ENCODE measurements at places on chromosomes 5 and 9. TPM values are rescaled to one million over a fixed set of nuclear protein-coding genes. Genes with fewer than 3 reads are reported as not detected.
A peak's percentile ranks its signal among the peaks of the same experiment; 100 is the strongest.

- DNase-seq, result no peak
These were observed 120.0 kb upstream of the HMHB1 start for GRCh38 chr5:143691945-143692290.

- DNase-seq, result no peak
These were observed 196.5 kb upstream of the TBCA start for GRCh38 chr5:77972469-77973252.

DNA sequence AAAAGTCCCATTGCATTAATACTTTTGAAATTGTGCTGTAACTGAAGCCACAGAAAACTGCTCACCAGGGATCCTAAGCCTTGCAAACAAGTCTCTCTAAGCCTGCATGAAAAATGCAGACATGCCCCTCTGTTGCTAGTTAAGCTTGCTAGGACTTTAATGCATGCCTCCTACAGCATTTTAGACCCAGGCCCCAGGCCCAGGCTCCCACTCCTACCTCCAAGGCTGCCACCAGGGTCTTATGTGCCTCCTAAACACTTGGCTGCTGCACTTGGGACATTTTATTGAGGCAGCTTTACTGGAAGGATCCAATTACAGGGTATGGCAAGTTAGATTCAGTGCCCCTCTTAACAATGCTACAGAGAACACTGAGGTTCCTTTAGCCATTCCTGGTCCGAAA, 467.3 kb upstream of the CLINT1 start:
- no peak for DNase-seq

DNA sequence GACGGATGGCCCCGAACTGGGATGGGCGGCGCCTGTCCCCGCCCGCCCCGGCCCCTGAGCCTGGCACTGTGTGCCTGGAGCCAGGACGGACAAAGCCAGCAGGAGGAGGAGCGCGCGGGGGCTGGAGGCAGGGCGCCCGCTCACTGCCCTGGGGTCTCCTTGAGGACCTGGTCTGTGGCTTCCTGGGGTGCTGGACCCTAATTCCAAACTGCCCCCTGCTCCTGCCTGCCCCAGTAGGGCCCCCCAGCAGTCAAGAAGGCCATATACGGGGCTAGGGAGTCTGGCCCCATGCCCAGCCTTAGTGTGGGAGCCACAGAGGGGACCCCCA, 29.2 kb upstream of the RXRA start:
- DNase-seq, result no peak

DNA sequence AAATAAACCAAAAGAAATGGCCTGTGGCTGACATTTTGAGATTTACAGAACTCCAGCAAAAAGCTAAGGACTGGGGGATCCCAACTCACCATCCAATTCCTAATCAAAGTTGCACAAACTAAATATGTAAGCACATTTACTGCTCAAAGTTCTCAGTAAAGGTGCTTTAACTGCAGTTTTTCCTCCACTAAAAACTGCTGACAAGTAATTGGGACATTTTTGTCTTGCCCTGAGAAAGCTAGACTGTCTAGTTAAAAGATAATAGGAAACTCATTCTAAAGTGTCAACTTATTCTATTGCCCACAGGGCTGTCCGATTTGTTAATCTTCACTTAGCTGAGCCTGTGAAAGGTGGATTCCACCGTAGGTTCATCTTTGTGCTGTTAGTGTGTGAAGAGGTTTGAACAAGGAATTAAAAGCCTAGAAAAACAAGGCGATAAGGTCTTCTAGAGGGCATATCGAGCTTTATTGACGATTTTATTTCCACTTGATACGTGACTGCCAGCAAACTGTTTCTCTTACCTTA, 1.0 kb downstream of the DOCK8 start:
- no peak for DNase-seq

GRCh38 chr9:24041160-24041690, 215.2 kb upstream of the ELAVL2 start:
- no peak for DNase-seq

DNA sequence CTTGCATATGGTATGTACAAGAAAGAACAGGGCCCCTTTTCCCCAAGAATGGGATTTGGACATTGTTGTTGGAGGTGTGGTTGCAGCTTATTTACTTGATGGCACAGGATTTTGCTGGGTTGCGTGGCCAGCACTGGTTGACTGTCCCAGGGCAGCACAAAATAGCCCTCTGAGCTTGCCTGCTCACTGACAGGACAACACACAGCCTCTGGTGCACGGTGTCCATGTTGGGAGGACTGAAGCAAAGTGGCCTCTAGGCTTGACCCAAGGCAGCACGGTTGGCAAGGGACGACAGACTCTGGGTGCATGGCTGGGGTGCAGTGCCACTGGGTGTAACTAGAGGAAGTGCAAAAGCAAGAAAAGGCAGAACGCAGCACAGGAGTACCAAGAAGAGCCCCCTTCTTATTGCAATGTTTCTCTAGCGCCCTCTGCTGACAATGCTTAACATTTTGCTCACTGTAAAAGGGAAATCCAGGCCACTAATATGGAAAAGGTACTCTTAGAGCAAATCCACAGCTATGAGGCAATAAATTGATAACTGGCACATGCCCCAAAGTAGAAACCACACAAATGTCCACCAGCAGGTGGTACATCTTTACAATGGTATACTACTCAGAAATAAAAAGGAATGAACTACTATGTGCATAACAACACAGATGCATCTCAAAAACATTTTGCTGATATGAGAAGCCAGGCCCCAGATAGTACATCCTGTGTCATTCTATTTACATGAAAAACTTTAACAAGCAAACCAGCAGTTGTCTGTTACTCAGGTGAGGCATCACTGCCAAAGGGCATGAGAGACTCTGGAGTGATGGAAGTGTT, 47.4 kb upstream of the BARX1 start:
- peak; percentile 83 for DNase-seq

- DNase-seq, result no peak
These were observed 252.6 kb downstream of the ADAMTSL1 start for GRCh38 chr9:18726546-18726945.

DNA sequence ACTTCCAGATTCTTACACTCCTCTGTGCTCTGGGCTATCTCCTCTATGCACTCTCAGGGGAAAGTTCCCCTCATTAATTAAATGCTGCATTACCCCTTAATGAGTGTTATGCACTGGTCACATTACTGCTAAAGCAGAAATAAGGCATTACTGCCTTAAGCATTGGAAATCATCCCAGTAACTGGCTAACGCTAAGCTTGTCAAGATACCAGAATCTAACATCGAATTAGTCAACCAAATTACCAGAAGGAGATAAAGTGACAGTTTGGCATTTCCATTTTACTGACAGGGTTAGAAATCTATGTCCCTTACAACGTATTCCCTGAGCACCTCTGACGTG, 69.5 kb upstream of the FAM169A start:
- no peak for DNase-seq

DNA sequence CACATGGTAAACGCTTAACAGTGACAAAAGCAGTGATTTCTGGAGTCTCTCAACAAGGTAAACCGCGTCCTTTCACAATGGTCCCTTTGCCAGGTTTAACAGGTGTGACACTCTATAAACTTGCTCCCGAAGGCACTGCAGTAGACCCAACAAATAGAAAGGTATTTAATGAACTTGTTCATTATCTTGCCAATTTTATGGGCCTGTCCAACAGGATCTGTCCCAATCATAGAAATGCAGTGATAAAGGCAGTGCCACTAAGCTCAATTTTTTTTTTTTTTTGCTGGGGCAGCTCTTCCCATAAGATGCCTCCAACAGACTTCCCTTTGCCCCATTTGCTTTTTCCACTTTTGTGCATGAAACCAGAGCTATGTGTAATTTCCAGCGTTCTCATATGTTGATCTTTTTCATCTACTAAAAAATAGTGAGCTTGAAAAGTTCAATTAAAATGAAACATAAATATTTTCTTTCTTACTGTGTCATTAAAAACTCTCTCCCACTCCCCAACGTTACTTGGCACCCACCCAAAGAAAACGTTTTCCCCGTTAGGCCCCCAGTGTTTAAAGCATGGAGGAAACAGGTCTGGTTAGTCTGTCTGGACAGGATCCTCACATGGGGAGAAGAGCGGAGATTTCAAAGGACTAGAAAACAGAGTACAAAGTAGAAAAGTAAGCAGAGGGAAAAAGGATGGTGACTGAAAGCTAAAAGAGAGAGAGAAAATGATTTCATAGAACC, 80.9 kb upstream of the SPATA31D4 start:
- DNase-seq, result no peak

DNA sequence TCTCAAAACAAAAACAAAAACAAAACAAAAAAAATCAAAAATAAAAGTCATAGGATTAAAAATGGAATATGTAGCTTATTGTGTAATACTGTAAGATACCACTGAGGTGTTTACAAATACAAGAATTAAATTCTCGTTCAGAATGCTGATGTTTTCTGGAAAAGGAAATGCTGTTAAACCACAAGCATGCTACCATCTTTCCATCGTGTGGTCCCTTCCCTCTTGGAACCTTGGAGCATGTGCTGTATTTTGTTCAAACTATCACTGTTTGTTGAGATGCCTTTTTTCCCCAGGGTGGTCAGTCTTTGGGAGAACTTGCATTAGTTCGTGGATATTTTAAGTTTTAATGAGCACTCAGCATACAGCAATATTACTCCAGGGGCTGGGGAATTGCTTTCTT, 39.7 kb downstream of the SUB1 start:
- DNase-seq, result no peak

CLPTM1L gene
- total RNA-seq, result 164 TPM

PCDHA11 gene
- total RNA-seq, result not detected

CEL gene
- total RNA-seq, result 0.19 TPM

MTX3 gene
- 9.5 TPM for total RNA-seq

All from Karpas-422 (cell line).